ENCODE measurements at places on chromosomes 6 and 20. TPM values are rescaled to one million over a fixed set of nuclear protein-coding genes. Genes with fewer than 3 reads are reported as not detected.

The SCUBE3 gene
- 0.09 TPM for total RNA-seq

The TRAPPC3L gene
- 0.14 TPM for total RNA-seq

The F13A1 gene
- total RNA-seq = 24.3 TPM

The TGM6 gene
- total RNA-seq = not detected

The FAXC gene
- 2.9 TPM for total RNA-seq

The DSE gene
- 23.8 TPM for total RNA-seq

The BTN1A1 gene
- 0.14 TPM for total RNA-seq

The ADGB gene
- total RNA-seq = 0.24 TPM

The EBF4 gene
- 2.9 TPM for total RNA-seq

The ENPP1 gene
- 5.7 TPM for total RNA-seq

The SLC17A9 gene
- total RNA-seq = 1.2 TPM

The GLP1R gene
- under 0.01 TPM for total RNA-seq

The DEFB126 gene
- not detected for total RNA-seq

DNA sequence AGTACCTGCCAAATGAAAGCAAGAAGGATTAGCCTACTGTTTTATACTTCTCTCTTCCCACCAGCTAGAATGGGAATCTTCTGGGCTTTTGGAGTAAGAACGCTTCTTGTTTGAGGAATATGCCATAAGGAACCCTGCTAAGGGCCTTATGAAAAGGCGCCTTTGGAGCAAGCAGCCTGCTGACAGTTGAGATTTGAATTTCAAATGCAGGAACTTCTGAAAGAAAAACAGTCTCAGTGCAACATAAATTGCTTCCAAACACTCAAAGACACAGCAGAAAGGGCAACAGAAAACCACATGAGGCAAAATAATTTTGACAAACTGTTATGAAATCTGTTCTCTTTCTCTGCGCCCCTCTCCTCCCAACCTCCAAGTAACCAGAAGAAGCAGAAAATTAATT is 149.4 kb upstream of the B3GAT2 start:
- no peak overlapping the region for H3K4me3 ChIP-seq
- H3K36me3 ChIP-seq = no peaks in the 10 kb centered on the region
- H3K27ac ChIP-seq = peak overlapping the region; percentile 8
- no peaks in the 10 kb centered on the region for H3K27me3 ChIP-seq
- no peaks in the 10 kb centered on the region for H3K4me1 ChIP-seq

- no peaks in the 10 kb centered on the region for H3K36me3 ChIP-seq
- H3K4me1 ChIP-seq = no peaks in the 10 kb centered on the region
- no peak overlapping the region for H3K4me3 ChIP-seq
- H3K27me3 ChIP-seq = no peaks in the 10 kb centered on the region
Measured at GRCh38 chr6:113127786-113128419, 729.2 kb upstream of the MARCKS start.

- no peaks in the 10 kb centered on the region for H3K36me3 ChIP-seq
- no peaks in the 10 kb centered on the region for H3K27me3 ChIP-seq
- peaks cover 2% of the 10 kb centered on the region for H3K4me1 ChIP-seq
- no peak overlapping the region for H3K27ac ChIP-seq
- H3K4me3 ChIP-seq = no peak overlapping the region
- no peak for DNase-seq
Measured at GRCh38 chr20:1622450-1622849, 2.6 kb upstream of the SIRPB1 start.

- no peak overlapping the region for H3K27ac ChIP-seq
- DNase-seq = no peak
- no peaks in the 10 kb centered on the region for H3K36me3 ChIP-seq
- no peaks in the 10 kb centered on the region for H3K4me1 ChIP-seq
Measured at GRCh38 chr6:882084-882598, 189.2 kb upstream of the EXOC2 start.

GRCh38 chr6:14384175-14384949 is 266.8 kb downstream of the CD83 start:
- no peak for DNase-seq
- H3K27ac ChIP-seq = no peak overlapping the region
- peaks cover 52% of the 10 kb centered on the region for H3K4me1 ChIP-seq
- H3K36me3 ChIP-seq = no peaks in the 10 kb centered on the region
- H3K27me3 ChIP-seq = no peaks in the 10 kb centered on the region

GRCh38 chr20:2169456-2170088 is 67.9 kb downstream of the STK35 start:
- DNase-seq = no peak
- peaks cover 9% of the 10 kb centered on the region for H3K27me3 ChIP-seq
- no peak overlapping the region for H3K27ac ChIP-seq

GRCh38 chr6:13432526-13433184 is 54.7 kb downstream of the GFOD1 start:
- no peaks in the 10 kb centered on the region for H3K36me3 ChIP-seq
- H3K27me3 ChIP-seq = no peaks in the 10 kb centered on the region
- no peak for DNase-seq
- H3K27ac ChIP-seq = no peak overlapping the region
- peaks cover 47% of the 10 kb centered on the region for H3K4me1 ChIP-seq

- no peaks in the 10 kb centered on the region for H3K4me1 ChIP-seq
- no peak for DNase-seq
- no peaks in the 10 kb centered on the region for H3K36me3 ChIP-seq
- no peaks in the 10 kb centered on the region for H3K27me3 ChIP-seq
- H3K27ac ChIP-seq = no peak overlapping the region
Measured at GRCh38 chr6:141552463-141552862, 580.3 kb upstream of the GJE1 start.

- H3K27ac ChIP-seq = no peak overlapping the region
- H3K4me1 ChIP-seq = peaks cover 12% of the 10 kb centered on the region
- H3K4me3 ChIP-seq = no peak overlapping the region
- H3K27me3 ChIP-seq = peaks cover 24% of the 10 kb centered on the region
Measured at GRCh38 chr6:151498327-151498726, 4.5 kb downstream of the CCDC170 start.

- H3K27me3 ChIP-seq = no peaks in the 10 kb centered on the region
- no peak overlapping the region for H3K27ac ChIP-seq
- no peak for DNase-seq
- no peaks in the 10 kb centered on the region for H3K36me3 ChIP-seq
- no peaks in the 10 kb centered on the region for H3K4me1 ChIP-seq
- no peak overlapping the region for H3K4me3 ChIP-seq
Measured at GRCh38 chr20:43271980-43272379, 82.3 kb upstream of the PTPRT start.

DNA sequence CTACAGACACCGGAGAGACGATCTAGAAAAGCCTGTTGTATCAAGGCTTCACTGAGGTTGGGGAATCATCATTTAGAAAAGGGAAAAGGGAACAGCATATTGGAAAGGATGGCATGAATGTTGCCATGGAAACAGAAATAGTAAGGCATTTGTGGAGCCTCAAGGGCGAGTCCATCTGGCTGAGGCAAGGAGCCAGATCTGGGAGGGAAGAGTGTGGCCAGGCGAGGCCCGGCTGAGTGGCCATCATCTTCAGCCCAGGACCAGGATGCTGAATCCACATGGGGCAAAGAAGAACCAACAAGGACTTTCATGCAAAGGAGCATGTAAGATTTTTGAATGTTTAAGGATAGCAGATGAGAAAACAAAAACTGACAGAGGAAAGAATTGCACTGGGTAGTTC is 85.8 kb downstream of the MAP3K5 start:
- H3K4me3 ChIP-seq = no peak overlapping the region
- no peaks in the 10 kb centered on the region for H3K27me3 ChIP-seq
- no peak for DNase-seq
- no peak overlapping the region for H3K27ac ChIP-seq
- H3K36me3 ChIP-seq = no peaks in the 10 kb centered on the region

DNA sequence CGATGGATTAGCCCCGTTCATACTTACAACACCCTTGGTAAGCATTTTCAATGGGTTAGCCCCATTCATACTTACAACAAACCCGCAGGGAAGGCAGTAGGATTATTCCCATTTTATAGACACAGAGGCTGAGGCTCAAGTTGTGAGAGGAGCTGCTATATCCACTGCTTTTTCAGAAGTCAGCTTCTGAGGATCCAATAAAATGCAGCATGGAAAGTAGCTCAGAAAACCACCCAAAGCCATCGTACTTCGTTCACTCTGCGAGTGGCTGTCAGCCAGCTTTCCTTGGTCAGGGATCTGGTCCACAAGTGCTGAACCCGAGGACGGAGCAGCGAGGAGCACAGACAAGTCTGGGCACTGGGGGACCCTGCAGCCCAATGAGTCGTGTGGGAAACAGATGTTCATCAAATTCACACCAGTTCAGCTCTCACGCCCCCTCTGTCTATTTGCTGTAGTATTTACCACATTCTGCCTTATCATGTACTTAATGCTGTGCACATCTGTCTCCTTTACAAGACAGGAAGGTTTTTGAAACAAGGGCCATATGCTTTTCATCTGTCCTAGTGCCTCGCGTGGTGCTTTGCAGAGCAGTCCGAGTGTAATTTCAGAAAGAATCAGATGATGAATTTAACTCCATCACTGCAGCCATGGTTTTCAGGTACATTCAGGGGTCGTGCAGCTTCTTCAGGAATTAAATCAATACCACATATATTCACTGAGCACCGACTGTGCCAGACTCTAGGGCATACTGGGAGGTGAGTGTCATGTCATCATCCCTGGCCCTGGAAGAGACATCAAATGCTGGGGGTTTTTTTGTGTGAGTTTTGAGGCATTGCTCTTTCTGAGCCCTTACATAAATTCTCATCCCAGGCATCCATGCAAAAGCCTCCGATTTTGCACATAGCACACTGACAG is 256.9 kb downstream of the CDH26 start:
- H3K4me3 ChIP-seq = peak overlapping the region; percentile 19
- H3K27me3 ChIP-seq = no peaks in the 10 kb centered on the region
- H3K4me1 ChIP-seq = peaks cover 21% of the 10 kb centered on the region
- DNase-seq = peak; percentile 42
- no peaks in the 10 kb centered on the region for H3K36me3 ChIP-seq

- H3K4me1 ChIP-seq = peaks cover 5% of the 10 kb centered on the region
- H3K27ac ChIP-seq = peak overlapping the region; percentile 98
- DNase-seq = no peak
Measured at GRCh38 chr20:10433014-10433622, 904 bp downstream of the MKKS start.

DNA sequence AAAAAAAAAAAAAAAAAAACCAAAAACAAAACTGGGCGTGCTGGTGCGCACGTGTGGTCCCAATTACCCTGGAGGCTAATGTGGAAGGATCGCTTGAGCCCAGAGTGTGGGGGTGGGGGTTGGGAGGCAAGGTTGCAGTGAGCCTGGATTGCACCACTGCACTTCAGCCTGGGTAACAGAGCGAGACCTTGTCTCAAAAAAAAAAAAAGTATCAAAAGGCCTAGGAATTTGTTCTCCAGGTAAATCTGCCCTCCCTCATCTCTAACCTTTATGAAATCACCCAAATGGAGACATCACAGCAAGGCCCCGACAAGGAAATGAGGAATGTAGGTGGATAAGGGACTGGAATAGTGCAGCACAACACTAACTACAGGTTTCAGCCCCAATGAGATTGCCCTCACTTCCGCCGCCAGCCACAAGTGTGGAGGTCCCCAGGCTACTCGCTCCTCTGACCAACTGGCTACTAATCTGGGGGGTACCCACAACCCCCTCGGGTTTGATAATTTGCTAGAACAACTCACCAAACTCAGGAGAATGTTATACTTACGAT is 36.8 kb upstream of the DDR1 start:
- H3K36me3 ChIP-seq = no peaks in the 10 kb centered on the region
- DNase-seq = no peak

DNA sequence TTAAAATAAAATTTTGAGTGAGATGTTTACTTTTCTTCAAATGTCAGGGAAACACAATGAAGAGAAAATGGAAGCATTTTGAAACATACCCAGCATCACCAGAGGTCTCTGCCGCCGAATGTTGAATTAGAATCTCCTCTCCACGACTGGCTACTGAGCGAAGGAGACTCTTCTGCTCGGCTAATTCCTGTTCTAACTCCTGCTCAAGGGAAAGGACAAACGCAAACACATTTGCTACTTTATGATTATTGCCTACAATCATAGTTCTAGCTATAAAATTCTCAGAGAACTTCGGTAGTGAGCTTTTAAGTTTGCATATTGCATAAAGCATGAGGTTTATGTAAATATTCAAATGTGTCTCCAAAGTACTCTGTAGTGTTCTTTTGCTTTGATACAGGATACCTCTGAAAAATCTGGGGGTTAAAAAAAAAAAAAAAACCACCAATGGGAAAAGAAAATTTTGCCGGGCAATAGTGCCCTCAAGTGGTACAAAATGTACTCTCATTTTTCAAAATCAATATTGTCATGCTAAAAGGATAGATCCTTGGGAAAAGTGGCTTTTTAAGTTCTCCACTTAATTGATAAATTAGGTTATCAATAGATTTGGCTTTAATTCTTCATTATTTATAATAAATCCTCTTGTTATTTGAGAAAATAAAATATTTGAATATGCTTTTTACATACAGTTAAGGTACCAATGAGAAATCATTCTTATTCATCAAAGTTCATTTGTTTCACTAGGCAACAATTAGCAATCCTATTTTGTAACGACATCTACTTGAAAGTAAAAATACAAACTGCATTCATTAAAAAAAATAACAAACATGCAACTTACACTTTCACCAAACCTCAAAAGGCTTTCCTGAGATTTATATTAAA is 369.0 kb downstream of the SYNE1 start:
- H3K4me1 ChIP-seq = no peaks in the 10 kb centered on the region
- no peak overlapping the region for H3K27ac ChIP-seq
- peaks cover 44% of the 10 kb centered on the region for H3K36me3 ChIP-seq
- H3K4me3 ChIP-seq = no peak overlapping the region

GRCh38 chr6:157096105-157096504 is 227.2 kb downstream of the TMEM242 start:
- no peak overlapping the region for H3K27ac ChIP-seq
- DNase-seq = no peak
- H3K4me1 ChIP-seq = no peaks in the 10 kb centered on the region
- H3K27me3 ChIP-seq = no peaks in the 10 kb centered on the region
- H3K36me3 ChIP-seq = peaks cover 3% of the 10 kb centered on the region

- H3K36me3 ChIP-seq = no peaks in the 10 kb centered on the region
- H3K27ac ChIP-seq = no peak overlapping the region
- H3K4me1 ChIP-seq = peaks cover 29% of the 10 kb centered on the region
- no peak for DNase-seq
- no peak overlapping the region for H3K4me3 ChIP-seq
Measured at GRCh38 chr6:156880913-156881312, 103.7 kb downstream of the ARID1B start.

GRCh38 chr6:46845126-46845525 is 51.9 kb downstream of the MEP1A start:
- H3K27ac ChIP-seq = no peak overlapping the region
- H3K4me3 ChIP-seq = no peak overlapping the region
- DNase-seq = no peak
- H3K27me3 ChIP-seq = no peaks in the 10 kb centered on the region
- H3K36me3 ChIP-seq = no peaks in the 10 kb centered on the region

DNA sequence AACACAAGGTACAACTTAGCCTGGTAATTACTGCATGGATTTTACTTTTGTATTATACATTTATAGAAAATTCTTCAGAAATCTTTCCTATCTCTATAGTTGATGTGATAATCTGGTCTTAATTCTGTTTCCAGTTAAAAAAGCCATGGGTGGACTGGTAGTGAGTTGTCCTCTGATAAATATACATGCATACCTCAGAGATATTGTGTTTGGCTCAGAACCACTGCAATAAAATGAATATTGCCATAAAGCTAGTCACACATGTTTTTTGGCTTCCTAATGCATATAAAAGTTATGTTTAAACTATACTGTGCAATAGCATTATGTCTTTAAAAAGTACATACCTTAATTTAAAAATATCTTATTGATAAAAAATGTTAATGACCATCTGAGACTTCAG is 708.6 kb upstream of the MARCKS start:
- no peaks in the 10 kb centered on the region for H3K27me3 ChIP-seq
- H3K4me3 ChIP-seq = no peak overlapping the region
- no peaks in the 10 kb centered on the region for H3K36me3 ChIP-seq
- no peak overlapping the region for H3K27ac ChIP-seq
- no peaks in the 10 kb centered on the region for H3K4me1 ChIP-seq

- no peaks in the 10 kb centered on the region for H3K36me3 ChIP-seq
- no peak overlapping the region for H3K4me3 ChIP-seq
- H3K27ac ChIP-seq = no peak overlapping the region
- H3K27me3 ChIP-seq = no peaks in the 10 kb centered on the region
- DNase-seq = no peak
Measured at GRCh38 chr6:3874069-3874468, 24.9 kb downstream of the FAM50B start.
